Stimulated activated memory B cell treated with anti-CD40 and anti-IgM and Interleukin-4, amounts not matched to agents 10 μg/mL and 1 μg/mL and 100 μg/mL, for 72 hours (primary cell): ENCODE measurements at places on chromosomes 2 and 18.

GRCh38 chr2:30903326-30903725 is 96.1 kb upstream of the CAPN13 start:
- ATAC-seq = no peak

DNA sequence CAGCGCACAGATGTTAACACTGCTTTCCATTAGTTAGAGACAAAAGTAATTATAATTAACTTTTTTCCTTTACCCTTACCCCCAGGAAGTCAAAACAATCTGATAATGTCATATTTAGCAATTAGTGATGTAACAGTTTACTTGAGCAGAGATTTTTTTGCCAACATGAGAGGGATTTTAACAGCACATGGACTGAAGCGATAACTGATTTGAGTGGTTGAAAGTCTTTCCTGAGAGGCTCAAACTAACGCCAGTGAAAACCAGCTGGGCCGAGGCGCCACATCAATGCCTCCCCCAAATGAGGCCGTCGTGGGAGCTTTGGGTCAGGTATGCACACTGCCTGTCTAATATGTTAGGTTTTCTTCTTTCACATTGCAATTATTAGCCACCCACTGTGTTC is 469.9 kb upstream of the SMIM21 start:
- ATAC-seq = no peak

GRCh38 chr2:181777734-181778133 is 97.4 kb upstream of the NEUROD1 start:
- ATAC-seq = no peak

GRCh38 chr18:8724452-8724851 is 19.1 kb downstream of the MTCL1 start:
- no peak for ATAC-seq

DNA sequence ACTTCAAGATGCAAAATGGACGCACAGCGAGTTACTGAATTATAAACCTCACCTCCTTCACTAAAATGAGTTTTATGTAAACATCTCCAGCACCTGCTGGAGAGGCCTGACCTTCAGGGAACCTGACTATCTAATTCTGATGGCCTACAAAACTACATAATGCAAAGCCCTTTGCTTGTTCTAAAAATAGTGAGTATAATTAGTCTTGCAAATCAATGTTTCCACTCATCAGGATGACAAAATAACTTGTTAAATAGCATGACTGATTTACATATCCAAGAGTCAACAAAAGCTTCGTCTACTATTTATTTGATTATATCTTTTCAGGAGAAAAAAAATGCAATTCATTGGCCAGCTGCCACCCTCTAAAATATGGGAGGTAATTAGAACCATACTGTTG is 326.3 kb upstream of the MC4R start:
- no peak for ATAC-seq

GRCh38 chr18:48326901-48327675 is 82.1 kb downstream of the ZBTB7C start:
- no peak for ATAC-seq

GRCh38 chr2:188628989-188629752 is 337.5 kb downstream of the GULP1 start:
- ATAC-seq = no peak

- no peak for ATAC-seq
These were observed 114.9 kb downstream of the ICOS start for GRCh38 chr2:204051476-204051875.

- no peak for ATAC-seq
These were observed 14.7 kb upstream of the EPG5 start for GRCh38 chr18:45981821-45982220.

GRCh38 chr2:45010702-45011012 is 1.4 kb upstream of the SIX2 start:
- ATAC-seq = no peak

DNA sequence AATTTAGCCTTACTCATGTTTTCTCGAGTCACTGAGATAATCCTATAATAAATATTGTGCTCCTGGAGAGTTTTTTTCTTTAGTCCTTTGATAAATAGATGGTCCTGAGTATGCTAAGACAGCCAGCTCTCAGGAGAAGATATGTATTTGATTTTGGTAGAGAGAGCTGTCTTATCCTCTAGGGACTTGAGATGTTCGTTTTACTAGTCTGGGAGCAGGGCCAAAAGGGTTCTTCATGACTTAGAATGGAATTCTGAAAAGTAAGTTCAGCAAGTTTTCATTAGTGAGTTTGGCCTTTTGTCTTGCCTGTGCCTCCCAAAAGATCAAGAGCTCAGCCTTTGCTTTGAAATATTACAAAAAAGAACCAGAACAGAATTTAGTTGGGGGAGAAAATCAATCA is 246.7 kb downstream of the BABAM2 start:
- ATAC-seq = no peak

DNA sequence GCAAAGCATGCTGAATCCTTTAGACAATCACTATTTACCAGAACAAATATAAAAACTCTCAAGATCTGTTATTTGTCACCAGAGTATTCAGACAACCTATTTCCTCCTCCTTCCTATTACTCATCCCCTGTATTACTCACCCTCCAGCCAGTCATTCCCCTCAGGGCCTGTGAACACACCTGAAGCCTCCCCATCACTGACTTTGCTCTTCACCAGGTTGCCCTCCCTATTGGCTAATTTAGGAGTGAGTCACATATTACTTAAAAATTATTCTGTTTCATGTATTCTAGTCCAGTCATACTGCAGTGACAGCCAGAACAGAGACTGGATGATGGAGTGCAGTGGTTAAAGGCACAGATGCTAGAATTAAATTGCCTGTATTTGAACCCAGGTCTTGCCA is 3.7 kb upstream of the ATG16L1 start:
- peak; percentile 35 for ATAC-seq
